Activated naive CD4-positive, alpha-beta T cell treated with Interleukin-2 at 50 U/mL for 16 hours (primary cell): ENCODE measurements at places on chromosomes 4 and X.

- no peak for DNase-seq
Measured at GRCh38 chr4:101441446-101441845, 94.1 kb upstream of the PPP3CA start.

GRCh38 chr4:18419780-18420179 is 398.2 kb upstream of the LCORL start:
- DNase-seq, result no peak

DNA sequence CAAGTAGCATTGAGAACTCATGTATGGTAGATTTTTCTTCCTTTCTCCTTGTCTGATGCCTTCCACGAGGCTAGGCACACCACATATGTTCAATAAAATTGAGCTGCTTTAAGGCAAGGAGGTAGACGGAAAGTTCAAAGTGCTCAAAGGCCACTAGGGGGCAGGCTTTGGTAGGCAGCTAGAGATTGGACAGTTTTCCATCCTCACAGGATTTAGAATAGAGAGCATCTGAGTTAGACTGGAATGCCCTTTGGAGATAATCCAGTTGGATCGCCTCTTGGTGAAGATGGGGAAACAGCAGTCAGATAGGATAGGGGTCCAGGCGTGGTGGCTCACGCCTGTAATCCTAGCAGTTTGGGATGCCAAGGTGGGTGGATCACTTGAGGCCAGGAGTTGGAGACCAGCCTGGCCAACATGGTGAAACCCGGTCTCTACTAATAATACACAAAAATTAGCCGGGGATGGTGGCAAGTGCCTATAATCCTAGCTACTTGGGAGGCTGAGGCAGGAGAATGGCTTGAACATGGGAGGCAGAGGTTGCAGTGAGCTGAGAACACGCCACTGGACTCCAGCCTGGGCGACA is 30.4 kb downstream of the ELF4 start:
- peak; percentile 60 for DNase-seq

DNA sequence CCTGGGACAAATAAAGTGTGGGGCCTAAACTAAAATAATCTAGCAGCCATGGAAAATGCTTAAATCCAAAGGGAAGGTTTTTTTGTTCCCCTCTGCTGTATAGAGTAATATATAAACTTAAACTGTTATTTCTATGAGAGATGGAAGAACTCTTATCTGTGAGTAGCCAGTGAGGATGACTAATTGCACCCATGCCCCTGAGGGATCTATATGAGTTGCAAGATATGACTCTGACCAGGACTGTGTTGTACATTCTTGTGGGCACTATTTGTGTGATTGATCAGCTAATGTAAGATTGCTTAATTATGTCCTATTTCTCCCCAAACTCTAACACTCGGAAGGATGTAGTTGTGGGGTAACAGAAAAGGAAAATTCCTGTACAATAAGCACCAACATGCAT is 35.2 kb upstream of the AMBN start:
- no peak for DNase-seq

DNA sequence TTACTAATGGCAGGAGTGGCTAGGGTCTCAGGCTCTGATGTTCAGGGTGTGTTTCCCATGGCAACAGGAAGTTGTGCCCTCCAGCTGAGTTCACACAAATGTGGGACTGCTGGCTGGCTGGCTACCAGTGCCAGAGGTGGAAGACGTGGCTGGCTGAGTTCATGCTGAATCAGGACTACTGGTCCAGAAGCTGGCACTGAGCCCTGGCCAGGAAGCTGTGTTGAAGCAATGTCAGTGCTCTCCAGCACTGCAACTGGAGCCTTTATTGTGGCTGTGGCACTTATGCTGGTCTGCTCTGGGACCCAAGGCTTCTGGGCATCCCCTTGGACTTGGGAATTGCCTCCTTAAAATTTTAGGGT is 42.0 kb upstream of the ZXDA start:
- no peak for DNase-seq

- DNase-seq, result no peak
Measured at GRCh38 chrX:17374619-17375366, at the start of gene NHS. NHS (plus strand) TSS chrX:17375200; CDS start chrX:17375758, 558 bp downstream.

GRCh38 chr4:25500626-25501316 is 123.7 kb downstream of the ANAPC4 start:
- no peak for DNase-seq

GRCh38 chr4:165201806-165202205 is 5.6 kb upstream of the KLHL2 start:
- no peak for DNase-seq

DNA sequence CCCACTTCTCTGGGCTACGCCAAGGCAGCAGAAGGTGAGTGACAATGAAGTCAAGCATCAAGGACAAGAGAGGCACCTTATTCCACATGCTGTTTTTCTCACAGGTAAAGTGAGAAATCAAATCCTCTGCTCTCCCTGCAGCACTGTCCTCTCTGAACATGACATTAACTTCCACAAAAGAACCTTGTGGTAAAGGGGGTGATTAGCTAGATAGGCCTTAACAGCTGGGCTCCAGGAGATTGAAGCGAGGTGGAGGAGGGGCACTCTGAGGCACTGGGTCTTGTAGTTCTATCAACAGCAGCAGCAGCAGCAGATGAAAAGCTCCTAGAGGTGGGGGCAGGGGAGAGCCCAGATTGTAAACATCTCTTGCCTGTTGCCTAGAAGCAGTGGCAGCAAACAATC is 96.8 kb upstream of the CXXC4 start:
- DNase-seq, result no peak

- no peak for DNase-seq
Measured at GRCh38 chr4:74012130-74012529, 13.7 kb upstream of the CXCL5 start.

- no peak for DNase-seq
Measured at GRCh38 chr4:103422467-103423219, 224.5 kb upstream of the CENPE start.

DNA sequence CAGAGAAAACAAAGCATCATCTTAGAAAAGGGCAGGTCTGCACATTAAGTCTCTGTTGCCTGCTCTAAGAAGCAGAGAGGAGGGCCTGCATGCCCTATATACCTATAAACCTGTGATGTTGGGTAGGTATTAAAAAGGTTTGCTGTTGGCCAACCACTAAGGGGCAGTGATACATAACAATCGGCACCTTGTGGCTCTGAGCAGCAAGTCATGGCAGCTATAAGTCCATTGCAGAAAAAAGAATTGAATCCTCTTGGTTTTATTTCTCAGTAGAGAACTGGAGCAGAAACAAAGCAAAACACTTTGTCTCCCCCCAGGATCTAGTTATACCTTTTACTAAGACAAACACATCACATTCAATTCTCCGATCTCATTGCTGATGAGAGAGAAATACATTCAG is 1364.4 kb downstream of the STIM2 start:
- no peak for DNase-seq

- no peak for DNase-seq
Measured at GRCh38 chr4:22045051-22045630, 96.6 kb upstream of the KCNIP4 start.
